ENCODE measurements at places on chromosomes 1 and 21.

- DNase-seq, result no peak
Measured at GRCh38 chr1:201091256-201091655, 21.0 kb downstream of the CACNA1S start.

DNA sequence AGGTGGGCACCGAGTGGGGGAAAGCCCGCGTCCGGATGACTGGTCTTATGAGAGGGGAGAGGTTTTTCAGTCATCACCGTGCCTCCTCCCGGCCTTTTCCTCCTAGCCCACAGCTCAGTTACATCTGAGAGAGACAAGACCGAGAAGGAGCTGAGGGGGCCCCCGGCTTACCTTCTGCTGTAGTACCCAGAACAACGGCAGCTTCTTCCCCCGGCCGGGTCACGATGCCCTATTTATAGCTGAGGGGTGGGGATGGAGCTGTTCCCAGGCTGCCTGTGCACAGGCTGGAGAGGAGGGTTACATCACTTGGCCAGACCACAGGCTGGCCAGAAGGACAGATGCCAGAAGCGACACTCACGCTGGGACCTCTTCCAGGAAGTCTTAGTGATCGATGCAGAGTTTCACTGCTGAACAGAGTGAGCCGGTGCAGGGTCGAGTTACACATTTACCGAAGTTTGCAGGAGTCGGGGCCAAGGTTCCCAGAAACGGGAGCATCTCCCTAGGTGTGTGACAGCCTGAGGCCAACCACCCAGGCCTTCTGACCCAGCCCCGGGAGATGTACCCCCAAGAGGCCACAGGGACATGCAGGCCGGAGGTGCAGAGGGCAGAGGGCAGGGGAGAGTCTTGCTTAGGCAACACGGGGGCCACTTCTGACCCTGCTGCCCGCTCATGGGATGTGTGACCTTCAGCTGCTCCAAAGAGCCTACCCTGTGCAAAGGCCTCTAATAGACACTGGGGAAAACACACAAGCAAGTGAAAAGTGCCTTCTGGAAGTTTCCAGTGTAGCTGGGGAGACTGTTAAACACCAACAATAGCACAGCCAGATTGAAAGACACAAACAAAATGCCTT is at the start of gene AGT:
Gene AGT (minus strand): TSS at position 208 of the 850 bp plus-strand sequence. CDS start 3,299 bp downstream, outside the sequence.
- DNase-seq, result no peak

DNA sequence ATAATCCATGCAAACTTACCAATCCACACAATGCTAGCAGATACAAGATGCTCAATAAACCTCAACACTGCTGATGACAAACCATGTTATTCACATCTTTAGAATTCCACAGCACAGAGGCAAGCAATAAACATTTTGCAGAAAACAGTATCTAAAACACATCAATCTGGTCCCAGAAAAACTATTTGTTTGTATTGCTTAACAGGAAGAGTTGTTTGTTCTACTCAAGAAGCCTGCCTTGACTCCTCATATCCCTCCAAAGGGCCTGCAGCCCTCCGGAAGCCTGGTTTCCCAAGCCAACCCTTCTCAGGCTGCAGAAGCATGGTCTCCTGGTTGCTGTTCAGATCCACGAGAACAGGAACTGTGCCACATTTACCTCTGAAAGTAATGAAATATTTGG is 139.7 kb downstream of the RERE start:
- DNase-seq, result no peak

DNA sequence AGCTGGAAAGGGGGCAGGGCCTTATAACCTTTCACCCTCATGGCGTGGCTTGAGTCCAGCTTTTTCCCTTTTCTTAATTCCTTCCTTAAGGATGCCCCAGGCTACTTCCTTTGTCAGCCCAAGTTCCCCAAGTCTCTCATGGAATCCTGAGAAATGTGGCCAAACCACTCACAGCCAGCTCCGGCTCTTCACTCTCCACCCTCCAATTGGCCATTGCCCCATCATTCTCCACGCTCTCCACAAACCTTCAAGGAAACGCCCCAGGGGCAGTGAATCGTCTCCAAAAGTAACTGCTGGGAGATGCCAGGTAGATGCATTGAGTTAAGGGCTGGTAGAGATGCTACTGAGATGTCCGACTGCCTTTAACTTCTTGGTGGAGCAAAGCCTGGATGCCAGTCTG is 113.5 kb upstream of the CD34 start:
- no peak for DNase-seq

GRCh38 chr21:36065497-36066036 is 4.3 kb upstream of the CBR1 start:
- DNase-seq, result no peak

DNA sequence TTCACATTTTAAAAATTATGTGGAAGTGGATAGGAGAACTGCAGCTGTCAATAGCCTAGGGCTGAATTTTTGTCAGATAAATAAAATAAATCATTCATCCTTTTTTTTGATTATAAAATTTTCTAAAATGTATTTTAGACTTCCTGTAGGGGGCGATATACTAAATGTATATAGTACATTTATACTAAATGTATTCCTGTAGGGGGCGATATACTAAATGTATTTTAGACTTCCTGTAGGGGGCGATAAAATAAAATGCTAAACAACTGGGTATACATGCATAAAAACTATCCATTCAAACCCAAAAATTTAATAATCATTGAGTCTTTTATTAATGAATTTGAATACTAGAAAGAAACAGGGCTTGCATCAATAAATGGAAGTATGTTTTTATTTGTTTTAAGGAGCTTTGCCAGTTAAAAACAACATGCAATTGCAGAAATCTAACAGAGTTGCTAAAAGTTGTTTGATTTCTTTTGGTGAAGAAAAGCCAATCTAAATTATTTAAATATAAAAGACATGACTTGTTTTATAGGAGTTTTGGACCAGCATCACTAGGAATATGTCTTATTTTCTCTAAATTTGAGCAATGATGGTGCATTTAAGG is 31.4 kb downstream of the CLCA1 start:
- DNase-seq, result no peak

GRCh38 chr1:225572422-225572821 is 80.5 kb downstream of the ENAH start:
- DNase-seq, result no peak

Data from T-helper 1 cell (primary cell).